SK-N-SH (cell line): ENCODE measurements at places on chromosomes 16 and 17. TPM values are rescaled to one million over a fixed set of nuclear protein-coding genes. Genes with fewer than 3 reads are reported as not detected.
A peak's percentile ranks its signal among the peaks of the same experiment; 100 is the strongest.

DNA sequence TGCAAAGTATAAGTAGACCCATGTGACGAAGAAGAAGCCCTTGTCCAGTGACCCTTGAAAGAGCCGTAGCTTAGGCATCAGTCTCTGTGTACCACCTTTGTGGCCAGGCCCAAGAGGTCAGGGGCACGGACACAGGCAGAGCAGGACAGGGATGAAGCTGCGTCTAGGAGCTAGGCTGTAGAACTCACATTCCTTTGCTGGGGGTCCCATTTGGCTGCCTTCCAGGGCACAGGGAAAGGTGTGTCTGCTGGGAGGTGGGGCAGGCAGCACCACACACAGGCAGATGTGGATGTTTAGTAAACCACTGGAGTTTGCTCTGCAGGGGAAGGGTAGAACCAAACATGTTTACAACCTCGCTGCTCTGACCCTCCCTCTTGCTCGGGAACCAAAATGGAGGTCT lies 33.7 kb downstream of the HNF1B start:
- DNase-seq, result no peak
- H3K4me3 ChIP-seq, result no peak overlapping the region
- no peaks in the 10 kb centered on the region for H3K36me3 ChIP-seq
- H3K27ac ChIP-seq, result no peak overlapping the region
- H3K27me3 ChIP-seq, result no peaks in the 10 kb centered on the region

GRCh38 chr16:84199861-84200260 lies 8.9 kb downstream of the ADAD2 start:
- no peak for DNase-seq
- no peak overlapping the region for H3K4me3 ChIP-seq
- H3K4me1 ChIP-seq, result no peaks in the 10 kb centered on the region
- no peak overlapping the region for H3K27ac ChIP-seq

GRCh38 chr16:12902511-12903372 lies 1.3 kb downstream of the SHISA9 start:
- no peaks in the 10 kb centered on the region for H3K4me1 ChIP-seq
- H3K4me3 ChIP-seq, result no peak overlapping the region
- DNase-seq, result peak; percentile 28
- H3K36me3 ChIP-seq, result no peaks in the 10 kb centered on the region
- H3K27ac ChIP-seq, result no peak overlapping the region

The SEC14L5 gene
- 0.03 and 0.08 TPM in 2 replicates for polyA plus RNA-seq

The AHSP gene
- not detected in 2 replicates for polyA plus RNA-seq

- H3K36me3 ChIP-seq, result peaks cover 27% of the 10 kb centered on the region
- DNase-seq, result no peak
- no peak overlapping the region for H3K4me3 ChIP-seq
- no peak overlapping the region for H3K27ac ChIP-seq
These were observed 145.2 kb downstream of the MYO1D start for GRCh38 chr17:32731556-32732295.

The MYH3 gene
- polyA plus RNA-seq, result 2.7 and 3.4 TPM in 2 replicates

- H3K4me1 ChIP-seq, result peaks cover 34% of the 10 kb centered on the region
- no peak overlapping the region for H3K4me3 ChIP-seq
- no peak for DNase-seq
- no peaks in the 10 kb centered on the region for H3K36me3 ChIP-seq
These were observed 183.2 kb downstream of the C16orf78 start for GRCh38 chr16:49556606-49557446.

DNA sequence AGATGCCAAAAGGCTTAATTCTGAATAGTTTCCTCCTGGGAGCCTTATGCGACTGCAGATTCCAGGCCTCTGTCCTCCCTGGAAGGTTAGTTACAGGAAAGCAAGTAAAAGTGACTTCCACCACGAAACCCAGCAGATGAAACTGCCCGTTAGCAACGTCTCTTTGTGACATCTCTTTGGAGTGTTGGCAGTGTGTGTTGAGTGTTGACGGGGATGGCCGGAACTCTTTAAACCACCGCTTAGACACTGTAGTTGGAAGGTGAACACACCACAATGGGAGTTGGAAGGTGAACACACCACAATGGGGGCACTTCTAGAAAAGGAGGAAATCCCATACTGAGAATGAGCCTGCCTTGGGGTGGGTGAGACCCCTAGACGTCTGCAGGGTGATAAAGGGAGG lies 858 bp downstream of the SKAP1 start:
- H3K27ac ChIP-seq, result no peak overlapping the region
- no peak overlapping the region for H3K4me3 ChIP-seq
- no peak for DNase-seq
- no peaks in the 10 kb centered on the region for H3K36me3 ChIP-seq
- no peaks in the 10 kb centered on the region for H3K4me1 ChIP-seq

- H3K27ac ChIP-seq, result no peak overlapping the region
- no peaks in the 10 kb centered on the region for H3K27me3 ChIP-seq
- no peak for DNase-seq
These were observed 5.8 kb upstream of the ZDHHC7 start for GRCh38 chr16:85017151-85017550.

The MYH2 gene
- 0.10 and 0.19 TPM in 2 replicates for polyA plus RNA-seq

- H3K36me3 ChIP-seq, result no peaks in the 10 kb centered on the region
- H3K4me1 ChIP-seq, result peaks cover 24% of the 10 kb centered on the region; the same call in 1 of the 2 replicates
- H3K27me3 ChIP-seq, result no peaks in the 10 kb centered on the region
- DNase-seq, result no peak
These were observed 408 bp downstream of the ADGRG1 start for GRCh38 chr16:57628783-57629293.

DNA sequence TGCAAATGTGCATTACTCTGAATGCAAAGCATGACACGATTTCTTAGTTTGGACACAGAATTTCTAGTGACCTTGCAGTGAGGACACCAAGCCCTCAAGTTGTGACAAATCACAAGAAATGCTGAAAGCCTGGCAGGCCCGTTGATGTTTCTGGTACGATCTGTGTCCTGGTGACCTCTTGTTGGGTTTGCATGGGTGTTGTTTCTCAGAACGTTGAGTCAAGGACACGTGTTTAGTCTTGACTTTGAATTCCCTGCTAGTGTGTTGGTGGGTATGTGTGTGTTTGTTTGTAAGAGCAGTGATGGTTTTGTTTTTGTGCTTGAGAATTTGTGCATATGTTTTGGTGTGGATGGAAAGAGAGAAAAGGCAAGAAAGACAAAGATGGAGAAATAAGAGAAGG lies 37.8 kb upstream of the MAF start:
- H3K36me3 ChIP-seq, result no peaks in the 10 kb centered on the region
- H3K27ac ChIP-seq, result no peak overlapping the region
- no peak overlapping the region for H3K4me3 ChIP-seq
- no peaks in the 10 kb centered on the region for H3K4me1 ChIP-seq

GRCh38 chr17:37847811-37848331 lies 76.3 kb upstream of the TBC1D3K start:
- DNase-seq, result no peak
- H3K27ac ChIP-seq, result no peak overlapping the region
- no peaks in the 10 kb centered on the region for H3K4me1 ChIP-seq
- no peak overlapping the region for H3K4me3 ChIP-seq

The CDRT15 gene
- polyA plus RNA-seq, result not detected in 2 replicates

The G6PC1 gene
- polyA plus RNA-seq, result not detected in 2 replicates

GRCh38 chr16:54242199-54242598 lies 44.4 kb downstream of the IRX3 start:
- DNase-seq, result peak; percentile 36
- H3K27ac ChIP-seq, result no peak overlapping the region
- no peak overlapping the region for H3K4me3 ChIP-seq
- H3K4me1 ChIP-seq, result no peaks in the 10 kb centered on the region
- H3K36me3 ChIP-seq, result no peaks in the 10 kb centered on the region

DNA sequence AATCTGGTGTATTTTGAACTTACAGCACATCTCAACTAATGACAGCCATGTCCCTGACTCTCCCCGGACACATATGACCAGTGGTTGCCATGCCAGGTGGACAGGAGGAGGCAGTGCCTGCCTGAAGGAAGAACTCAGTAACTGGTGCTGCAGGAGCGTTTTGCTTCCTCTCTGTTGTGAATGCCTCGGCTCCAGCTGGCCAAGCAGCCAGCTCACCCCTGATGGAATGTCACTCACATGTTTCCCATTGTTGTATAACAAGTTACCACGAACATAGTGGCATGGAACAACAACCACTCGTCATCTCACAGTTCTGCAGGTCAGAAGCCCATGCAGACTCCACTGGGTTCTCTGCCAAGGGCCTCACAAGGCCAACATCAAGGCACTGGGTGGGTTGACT lies 20.1 kb upstream of the IRF8 start:
- no peak for DNase-seq
- peaks cover 32% of the 10 kb centered on the region for H3K27me3 ChIP-seq
- no peak overlapping the region for H3K4me3 ChIP-seq

- no peak overlapping the region for H3K27ac ChIP-seq
- DNase-seq, result no peak
- H3K36me3 ChIP-seq, result no peaks in the 10 kb centered on the region
- H3K4me1 ChIP-seq, result peaks cover 7% of the 10 kb centered on the region; the same call in 1 of the 2 replicates
- no peak overlapping the region for H3K4me3 ChIP-seq
- no peaks in the 10 kb centered on the region for H3K27me3 ChIP-seq
These were observed 46.7 kb downstream of the C16orf82 start for GRCh38 chr16:27113341-27113841.

DNA sequence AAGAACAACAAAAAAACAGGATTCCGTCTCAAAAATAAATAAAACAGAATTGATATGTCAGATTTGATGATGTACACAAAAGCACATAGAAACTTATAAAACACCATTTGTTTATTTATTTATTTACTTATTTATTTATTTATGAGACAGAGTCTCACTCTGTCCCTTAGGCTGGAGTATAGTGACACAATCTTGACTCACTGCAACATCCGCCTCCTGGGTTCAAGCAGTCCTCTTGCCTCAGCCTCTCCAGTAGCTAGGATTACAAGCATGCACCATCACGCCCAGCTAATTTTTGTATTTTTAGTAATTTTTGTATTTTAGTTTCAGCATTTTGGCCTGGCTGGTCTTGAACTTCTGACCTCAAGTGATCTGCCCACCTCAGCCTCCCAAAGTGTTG lies 21.4 kb downstream of the BCAS3 start:
- H3K27me3 ChIP-seq, result no peaks in the 10 kb centered on the region
- DNase-seq, result no peak
- H3K36me3 ChIP-seq, result no peaks in the 10 kb centered on the region
- no peaks in the 10 kb centered on the region for H3K4me1 ChIP-seq

GRCh38 chr17:60147553-60148223 lies 2.1 kb upstream of the CA4 start:
- H3K36me3 ChIP-seq, result no peaks in the 10 kb centered on the region
- no peak overlapping the region for H3K27ac ChIP-seq
- DNase-seq, result no peak

The C17orf100 gene
- polyA plus RNA-seq, result 2.6 and 2.7 TPM in 2 replicates

GRCh38 chr16:70302745-70303144 lies 3.8 kb downstream of the DDX19B start:
- no peak for DNase-seq
- H3K27me3 ChIP-seq, result no peaks in the 10 kb centered on the region
- no peak overlapping the region for H3K4me3 ChIP-seq
- no peak overlapping the region for H3K27ac ChIP-seq
- H3K36me3 ChIP-seq, result peaks cover 2% of the 10 kb centered on the region; the same call in 1 of the 2 replicates

DNA sequence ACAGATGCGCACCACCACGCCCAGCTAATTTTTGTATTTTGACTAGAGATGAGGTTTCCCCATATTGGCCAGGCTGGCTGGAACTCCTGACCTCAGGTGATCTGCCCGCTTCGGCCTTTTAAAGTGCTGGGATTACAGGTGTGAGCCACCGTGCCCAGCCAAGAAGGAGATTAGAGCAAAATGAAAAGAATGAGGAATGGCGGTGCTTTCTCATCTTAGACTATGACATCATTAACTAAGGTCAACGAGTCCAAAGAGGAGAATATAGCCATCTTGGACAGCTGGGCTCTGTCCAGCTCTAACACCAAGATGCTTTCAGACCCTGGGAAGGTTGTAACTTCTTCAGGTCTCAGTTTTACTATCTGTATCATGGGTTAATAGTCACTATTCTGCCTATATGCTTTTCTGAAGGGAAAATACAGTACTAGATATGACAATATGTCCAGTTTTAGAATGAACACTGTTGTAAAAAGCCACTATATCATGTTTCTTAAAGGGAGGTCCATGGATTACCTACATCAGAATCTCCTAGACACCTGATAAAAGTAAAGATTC lies 76.7 kb downstream of the SLC39A11 start:
- no peak overlapping the region for H3K27ac ChIP-seq
- no peaks in the 10 kb centered on the region for H3K27me3 ChIP-seq
- no peak overlapping the region for H3K4me3 ChIP-seq
- no peak for DNase-seq
- H3K36me3 ChIP-seq, result no peaks in the 10 kb centered on the region
- H3K4me1 ChIP-seq, result peaks cover 16% of the 10 kb centered on the region; the same call in 1 of the 2 replicates

The MSLN gene
- 0.02 and 0.19 TPM in 2 replicates for polyA plus RNA-seq

DNA sequence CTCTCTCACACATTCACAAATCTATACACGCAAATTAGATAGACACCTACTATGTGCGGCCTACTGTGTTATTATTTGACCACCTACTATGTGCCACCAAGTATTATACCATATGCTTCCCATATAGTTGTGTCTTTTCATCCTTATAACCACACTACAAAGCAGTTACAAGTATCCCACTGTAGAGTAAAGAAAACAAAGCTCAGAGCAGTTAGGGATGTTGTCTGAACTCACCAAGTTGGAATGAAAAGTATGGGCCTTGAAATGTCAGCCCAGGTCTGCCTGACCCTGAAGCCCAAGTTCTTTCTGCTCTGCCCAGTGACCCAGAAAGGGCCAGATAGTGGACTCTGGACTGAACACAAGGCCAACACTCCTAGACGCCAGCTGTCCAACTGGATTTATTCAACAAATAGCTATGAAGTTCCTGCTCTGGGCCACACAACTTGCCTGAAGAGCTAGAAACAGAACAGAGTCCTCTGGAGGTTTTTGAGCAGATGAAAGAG lies 8.5 kb downstream of the KRT37 start:
- no peaks in the 10 kb centered on the region for H3K36me3 ChIP-seq
- no peak for DNase-seq
- H3K27me3 ChIP-seq, result no peaks in the 10 kb centered on the region
- H3K4me1 ChIP-seq, result no peaks in the 10 kb centered on the region; the same call in 1 of the 2 replicates

DNA sequence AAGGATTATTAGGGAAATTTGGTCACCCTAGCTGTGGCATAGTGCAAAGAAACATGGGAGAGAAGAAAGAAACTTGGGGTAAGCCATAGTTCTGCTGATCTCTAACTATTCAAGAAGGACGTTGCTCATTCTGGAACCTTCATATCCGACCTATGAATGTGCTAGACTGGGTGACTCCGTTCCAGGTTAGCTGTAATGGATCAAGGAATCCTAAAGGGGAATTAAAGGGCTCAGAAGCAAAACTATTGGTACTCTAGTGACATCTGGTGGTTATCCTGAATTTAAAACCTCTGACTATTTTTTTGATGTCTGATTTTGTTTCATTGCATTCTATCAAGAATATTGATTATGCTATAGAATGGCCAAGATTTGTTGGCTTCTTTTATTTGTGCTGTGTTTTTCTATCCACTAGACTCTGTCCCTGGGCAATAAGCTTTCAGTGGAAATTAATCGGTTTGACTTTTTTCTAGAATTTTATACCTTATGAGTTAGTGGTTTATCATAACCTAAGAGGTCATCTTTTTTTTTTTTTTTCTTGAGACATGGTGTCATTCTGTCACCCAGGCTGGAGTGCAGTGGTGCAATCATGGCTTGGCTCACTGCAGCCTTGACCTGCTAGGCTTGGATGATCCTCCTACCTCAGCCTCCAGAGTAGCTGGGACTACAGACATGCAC lies 19.5 kb downstream of the PCTP start:
- H3K4me1 ChIP-seq, result peaks cover 9% of the 10 kb centered on the region
- no peak overlapping the region for H3K4me3 ChIP-seq
- H3K36me3 ChIP-seq, result peaks cover 40% of the 10 kb centered on the region
- H3K27me3 ChIP-seq, result no peaks in the 10 kb centered on the region
